ENCODE measurements at places on chromosomes 6 and 20.

- no peak for DNase-seq
Measured at GRCh38 chr6:163010145-163010544, 282.4 kb downstream of the PACRG start.

DNA sequence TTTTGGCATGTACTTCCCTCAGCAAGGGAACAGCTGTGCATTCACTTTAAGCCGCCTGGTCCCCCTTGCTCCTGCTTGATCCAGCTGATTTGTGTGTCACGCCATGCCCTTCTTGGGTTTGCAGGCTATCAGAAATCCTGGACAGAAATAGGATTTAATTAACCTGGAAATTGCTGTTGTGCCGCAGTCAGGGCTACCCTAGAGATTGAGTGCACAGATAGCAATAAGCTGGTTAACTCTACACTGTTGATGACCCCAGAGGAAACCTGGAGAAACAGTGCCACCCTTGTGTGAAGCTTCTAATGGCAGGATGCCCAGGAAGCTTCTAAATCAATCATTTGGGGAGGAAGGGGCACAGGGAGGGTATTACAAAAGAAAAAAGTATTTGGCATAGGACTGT, 199.0 kb downstream of the JARID2 start:
- no peak for DNase-seq

GRCh38 chr6:11925805-11926204, 86.3 kb upstream of the HIVEP1 start:
- no peak for DNase-seq

- DNase-seq = no peak
Measured at GRCh38 chr6:137349856-137350830, 131.0 kb upstream of the IFNGR1 start.

DNA sequence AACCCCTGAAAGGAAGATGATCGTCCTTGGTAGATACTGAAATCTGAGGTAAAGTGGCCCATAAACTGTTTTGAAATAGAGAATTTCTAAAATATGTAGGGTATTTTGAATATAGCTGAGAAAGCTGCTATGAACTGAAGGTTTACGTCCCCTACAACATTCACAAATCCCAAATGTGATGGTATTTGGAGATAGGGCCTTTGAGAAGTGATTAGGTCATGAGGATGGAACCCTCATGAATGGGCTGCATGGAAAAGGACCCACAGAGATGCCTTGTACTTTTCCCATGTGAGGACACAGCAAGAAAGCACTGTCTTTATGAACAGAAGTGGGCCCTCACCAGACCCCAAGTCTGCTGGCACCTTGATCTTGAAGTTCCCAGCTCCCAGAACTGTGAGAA, 6.8 kb upstream of the PNISR start:
- no peak for DNase-seq

- DNase-seq = peak; percentile 14
Measured at GRCh38 chr20:17762243-17762872, 62.6 kb downstream of the BANF2 start.

- DNase-seq = no peak
Measured at GRCh38 chr20:33589059-33589458, 73.1 kb upstream of the C20orf144 start.

GRCh38 chr20:25325997-25326396, 64.6 kb downstream of the ABHD12 start:
- no peak for DNase-seq

DNA sequence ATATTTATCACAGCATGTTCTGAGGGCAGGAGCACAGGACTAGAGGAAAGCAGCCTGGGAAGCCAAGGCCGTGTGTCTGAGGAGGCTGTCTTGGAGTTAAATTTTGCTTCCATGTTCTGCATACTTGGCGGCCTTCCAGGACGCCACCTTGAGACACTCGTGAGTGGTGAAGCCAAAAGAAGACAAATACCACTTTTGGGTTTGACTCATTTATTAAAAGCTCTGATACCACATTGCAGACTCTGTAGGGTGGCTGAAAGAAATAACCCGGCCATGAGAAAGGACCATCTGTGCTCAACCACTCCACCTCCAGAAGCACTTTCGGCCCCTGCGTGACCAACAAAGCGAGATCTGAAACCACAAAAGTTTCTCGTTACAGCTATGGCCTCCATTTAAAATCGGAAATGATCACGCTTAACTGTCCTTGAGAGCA, 120.0 kb downstream of the TMEM242 start:
- peak; percentile 64 for DNase-seq

DNA sequence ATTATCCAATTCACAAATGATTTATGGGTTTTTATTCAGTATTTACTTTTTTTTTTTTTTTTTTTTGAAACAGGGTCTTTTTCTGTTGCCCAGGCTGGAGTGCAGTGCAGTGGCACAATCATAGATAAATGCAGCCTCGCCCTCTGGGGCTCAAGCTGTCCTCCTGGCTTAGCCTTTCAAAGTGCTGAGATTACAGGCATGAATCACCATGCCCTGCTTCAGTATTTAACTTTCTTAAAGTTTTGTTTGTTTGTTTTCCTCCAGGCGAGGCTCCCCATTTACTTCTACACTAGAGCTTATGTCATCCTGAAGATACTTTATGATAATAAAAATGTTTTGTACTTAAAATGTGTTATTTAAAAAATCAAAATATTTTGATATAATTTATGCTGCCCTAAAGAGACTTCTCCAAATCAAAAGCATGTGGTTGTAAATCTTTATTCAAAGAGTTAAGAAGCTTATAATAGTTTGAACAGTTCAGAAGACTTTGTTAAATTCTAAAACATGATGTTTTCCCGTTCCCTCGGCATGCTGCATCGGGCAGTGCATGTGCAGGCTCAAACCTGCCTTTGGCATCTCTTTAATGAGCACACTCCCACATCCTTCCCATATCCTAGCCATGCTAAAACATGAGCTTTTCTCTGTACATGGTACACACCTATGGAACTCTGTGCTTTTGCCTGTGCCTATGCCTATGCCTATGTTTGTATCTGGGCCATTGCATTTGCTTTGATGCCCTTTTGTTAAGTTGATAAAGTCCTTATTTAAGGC, 11.0 kb downstream of the SMPDL3A start:
- DNase-seq = no peak

- no peak for DNase-seq
Measured at GRCh38 chr6:74785236-74785635, 420.6 kb downstream of the COL12A1 start.
